CD4-positive, CD25-positive, alpha-beta regulatory T cell (primary cell): ENCODE measurements at places on chromosomes 2 and 18.
A peak's percentile ranks its signal among the peaks of the same experiment; 100 is the strongest.

- no peak for DNase-seq
Observed at GRCh38 chr2:239555571-239555905, 154.7 kb upstream of the HDAC4 start.

DNA sequence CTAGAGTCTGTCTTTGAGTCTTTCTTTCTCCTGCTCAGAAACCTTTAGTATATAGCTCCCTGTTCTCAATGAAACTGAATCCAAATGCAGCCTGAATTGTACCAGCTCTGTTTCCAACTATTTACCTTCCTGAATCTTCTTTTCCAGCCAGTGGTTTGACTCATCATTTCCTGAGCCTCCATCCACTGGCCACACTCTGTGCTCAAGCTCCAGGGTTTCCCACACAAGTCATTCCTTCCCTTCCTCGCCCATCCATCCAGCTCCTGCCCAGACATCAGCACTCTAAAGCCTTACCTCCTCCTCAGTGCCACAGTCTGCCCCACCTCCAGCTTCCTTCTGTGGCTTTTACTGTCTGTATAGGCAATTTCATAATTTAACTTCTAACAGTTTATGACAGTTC, 233.6 kb upstream of the RASGRP3 start:
- DNase-seq = no peak

GRCh38 chr2:201709049-201709448, 10.6 kb upstream of the MPP4 start:
- DNase-seq = no peak

DNA sequence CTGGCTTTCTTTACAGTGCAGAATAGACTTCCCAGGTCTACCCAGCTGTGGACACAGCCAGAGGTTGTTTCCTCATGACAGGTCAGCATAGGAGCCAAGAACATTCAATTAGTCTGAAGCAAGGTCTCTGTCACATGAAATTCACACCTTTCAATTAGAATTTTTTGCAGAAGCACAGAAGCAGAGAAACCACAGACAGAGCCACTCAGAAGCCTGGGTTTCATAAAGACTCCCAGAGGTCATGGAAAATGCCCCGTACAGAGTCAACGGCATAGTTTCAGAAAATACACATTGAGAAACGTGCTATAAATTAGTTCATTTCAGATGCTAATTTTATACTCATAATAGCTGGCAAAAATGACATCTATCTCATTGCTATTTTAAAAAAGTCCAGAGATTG, 87.0 kb upstream of the TMEM200C start:
- DNase-seq = no peak

- DNase-seq = no peak
Observed at GRCh38 chr2:25337276-25337675, 4.4 kb downstream of the DNMT3A start.

DNA sequence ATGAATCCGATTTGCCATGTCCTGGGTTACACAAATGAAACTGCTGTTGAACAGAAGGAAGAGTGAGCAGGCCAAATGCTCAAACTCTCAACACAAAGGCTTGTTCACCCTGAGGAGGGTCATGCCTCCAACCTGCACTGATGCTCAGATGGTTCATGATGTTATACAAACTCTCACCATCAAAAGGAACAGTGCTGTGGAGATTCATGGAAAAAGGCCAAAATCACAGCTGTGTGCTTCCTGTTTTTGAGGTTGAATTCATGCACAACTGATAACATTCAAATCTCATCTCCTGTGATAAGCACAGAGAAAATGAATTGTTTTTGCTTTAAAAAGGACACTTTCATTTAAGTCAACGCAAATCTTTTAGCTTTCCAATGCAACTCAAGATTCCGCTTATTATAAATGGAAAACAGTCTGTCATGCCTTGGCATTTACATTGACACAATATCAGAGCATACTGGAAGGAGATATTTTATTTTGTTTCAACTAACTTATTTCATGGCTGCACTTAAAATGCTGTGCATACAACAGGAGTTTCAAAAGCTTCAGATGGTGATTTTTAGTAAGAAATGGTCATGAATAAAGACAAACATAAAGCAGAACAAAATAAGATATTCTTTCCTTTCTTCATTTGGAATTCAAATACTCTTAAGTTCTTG, 22.2 kb upstream of the TTN start:
- peak; percentile 60 for DNase-seq

DNA sequence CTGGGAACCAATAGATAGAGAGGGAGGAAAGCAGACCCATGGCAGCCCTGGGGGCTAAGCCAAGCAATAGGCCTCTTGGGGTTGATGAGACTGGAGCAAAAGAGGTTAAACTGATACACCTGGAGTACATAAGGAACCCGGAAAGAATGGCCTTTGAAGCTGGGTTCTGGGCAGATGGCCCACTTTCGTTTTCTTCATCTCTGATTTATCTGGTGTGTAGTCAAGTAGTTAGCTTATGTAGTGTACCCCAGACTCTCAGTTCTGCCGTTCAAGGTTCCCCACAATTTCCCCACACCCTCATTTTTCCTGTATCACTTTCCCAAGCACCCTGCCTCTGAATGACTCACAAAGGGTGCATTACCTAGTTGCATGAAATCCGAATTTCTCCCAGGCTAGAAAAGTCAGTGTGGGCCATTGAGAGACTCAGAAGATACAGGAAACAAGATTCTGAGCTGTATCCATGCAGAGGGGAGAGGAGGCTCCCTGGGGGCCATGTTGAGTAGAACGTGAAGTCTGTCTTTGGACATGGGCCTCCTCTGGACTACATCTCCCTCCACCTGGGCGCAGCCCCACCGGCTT, 235.0 kb downstream of the LOXHD1 start:
- DNase-seq = no peak

DNA sequence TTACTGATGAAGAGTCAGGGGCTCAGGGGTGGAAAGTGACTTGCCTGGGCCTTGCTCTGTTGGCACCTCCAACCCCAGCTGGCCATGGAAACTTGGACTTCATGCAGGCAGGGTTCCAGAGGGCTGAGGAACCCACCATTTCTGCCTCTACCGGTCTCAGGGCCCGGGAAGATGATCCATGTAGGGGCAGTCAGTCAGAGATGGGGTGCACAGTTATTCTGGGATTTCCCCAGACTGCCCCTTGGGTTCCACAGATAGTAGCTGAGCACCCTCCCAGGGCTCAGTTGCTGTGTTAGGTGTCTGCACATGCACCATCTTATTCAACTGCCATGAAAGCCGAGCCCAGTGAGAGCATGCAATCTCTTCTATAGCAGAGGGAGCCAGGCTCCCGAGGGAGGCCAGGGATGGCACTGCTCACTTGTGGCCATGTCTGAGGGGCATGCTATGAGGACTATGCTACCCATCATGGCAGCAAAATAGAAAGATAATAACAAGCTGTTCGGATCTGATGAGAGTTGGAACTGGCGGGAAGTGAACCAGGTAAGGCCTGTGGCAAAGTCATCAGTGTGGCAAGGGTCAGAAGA, 37.3 kb downstream of the RHOB start:
- DNase-seq = no peak

DNA sequence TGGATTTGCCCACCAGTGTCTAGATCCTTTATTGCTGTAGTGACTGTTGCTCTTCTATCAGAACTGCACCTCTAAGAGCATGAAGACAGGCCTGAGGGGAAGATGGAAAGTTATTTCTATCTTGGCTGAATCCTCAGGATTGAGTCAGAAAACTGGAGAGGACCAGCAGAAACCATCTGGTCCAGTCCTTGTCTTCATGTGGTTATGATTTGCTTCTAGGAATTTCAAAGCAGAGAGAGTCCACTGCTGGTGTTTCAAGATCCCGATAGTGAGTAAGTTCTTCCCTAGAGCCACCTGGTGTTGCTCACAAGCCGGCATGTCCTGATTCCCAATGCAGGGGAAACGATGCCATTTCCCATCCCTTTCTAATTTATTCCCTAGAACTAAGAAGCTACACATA, 84.2 kb downstream of the NCKAP5 start:
- DNase-seq = no peak

- DNase-seq = no peak
Observed at GRCh38 chr2:219722276-219722879, 94.9 kb downstream of the SLC4A3 start.

GRCh38 chr2:34738691-34739090, 1139.6 kb upstream of the FAM98A start:
- no peak for DNase-seq

GRCh38 chr2:241862093-241862492, 3.4 kb upstream of the PDCD1 start:
- no peak for DNase-seq

DNA sequence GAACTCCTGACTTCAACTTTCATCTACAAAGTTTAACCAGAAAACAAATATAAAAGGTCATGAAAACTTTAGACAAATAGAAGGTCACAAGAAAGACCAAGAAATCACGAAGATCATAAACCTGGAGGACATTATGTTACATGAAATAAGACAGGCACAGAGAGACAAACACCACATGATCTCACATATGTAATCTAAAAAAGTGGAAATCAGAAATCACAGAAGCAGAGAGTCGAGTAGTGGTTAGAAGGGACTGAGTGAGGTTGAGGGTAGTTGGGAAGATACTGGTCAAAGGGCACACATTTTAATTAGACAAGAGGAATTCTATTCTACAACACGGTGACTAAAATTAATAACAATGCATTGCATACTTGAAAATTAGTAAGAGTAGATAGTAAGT, 1.4 kb downstream of the GCFC2 start:
- peak; percentile 11 for DNase-seq

DNA sequence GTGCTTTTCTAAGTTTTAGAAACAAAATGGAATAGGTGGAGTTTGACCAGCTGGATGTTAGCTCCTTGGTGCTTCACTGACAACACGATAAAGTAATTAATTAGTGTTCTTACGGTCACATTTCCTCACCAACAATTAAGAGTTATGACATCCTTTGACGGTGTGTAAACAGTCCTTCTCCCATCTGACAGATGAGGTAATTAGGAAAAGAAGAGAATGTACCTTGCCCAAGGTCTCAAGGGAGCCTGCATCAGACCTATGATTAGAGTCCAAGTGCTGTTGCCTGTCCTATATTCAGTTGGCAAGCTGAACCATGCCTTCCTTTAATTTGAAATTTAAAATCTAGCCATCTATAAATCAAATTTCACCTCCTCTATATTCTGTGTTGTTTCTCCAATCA, 48.3 kb upstream of the STK17B start:
- DNase-seq = no peak

DNA sequence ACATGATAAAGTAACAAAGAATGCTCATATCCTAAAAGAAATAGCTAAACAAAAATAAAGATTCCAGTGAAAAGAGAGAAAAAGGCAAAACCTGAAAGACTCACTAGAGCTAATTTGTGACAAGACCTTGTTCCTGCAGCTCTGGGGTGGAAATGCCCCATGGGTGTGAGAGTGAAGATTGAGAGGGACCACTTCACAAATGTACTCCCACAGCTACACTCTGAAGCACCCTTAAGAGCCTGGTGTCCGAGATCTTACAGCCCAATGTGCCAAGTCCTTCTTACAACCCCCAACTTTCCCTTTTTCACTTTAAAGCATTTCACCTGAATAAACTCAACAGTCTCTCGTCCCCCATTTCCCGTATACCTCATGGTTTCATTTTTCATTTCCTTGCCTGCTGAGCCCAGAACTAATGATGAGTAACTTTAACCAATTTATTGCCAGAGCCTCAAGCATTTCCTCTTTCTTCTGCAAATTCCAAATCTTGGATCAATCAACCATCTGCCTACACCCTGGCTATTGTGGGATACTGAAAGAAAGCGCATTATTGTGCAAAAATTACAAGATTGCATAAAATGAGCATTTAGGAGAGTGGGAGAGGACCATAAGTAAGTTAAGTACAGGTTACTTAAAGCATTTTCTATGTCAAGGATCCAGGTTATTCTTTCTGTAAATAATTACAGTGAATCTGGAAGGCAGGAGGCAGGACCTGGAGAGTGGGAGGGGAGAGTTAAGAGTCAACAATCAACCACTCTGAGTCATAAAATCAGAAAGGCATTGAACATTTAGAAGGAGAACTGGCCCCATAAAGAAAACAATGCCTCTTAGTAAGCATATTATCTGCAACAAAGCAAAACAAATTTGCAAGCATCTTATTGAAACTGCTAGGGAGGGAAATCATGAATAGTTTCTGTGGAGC, 804.4 kb upstream of the CELF4 start:
- DNase-seq = peak; percentile 2

GRCh38 chr2:76478266-76479035, 767.7 kb upstream of the GCFC2 start:
- no peak for DNase-seq

- no peak for DNase-seq
Observed at GRCh38 chr2:200788121-200788718, 23.5 kb upstream of the BZW1 start.

- no peak for DNase-seq
Observed at GRCh38 chr2:160490733-160491685, 2.6 kb downstream of the RBMS1 start.

GRCh38 chr2:8370258-8370802, 311.5 kb upstream of the ID2 start:
- DNase-seq = no peak

DNA sequence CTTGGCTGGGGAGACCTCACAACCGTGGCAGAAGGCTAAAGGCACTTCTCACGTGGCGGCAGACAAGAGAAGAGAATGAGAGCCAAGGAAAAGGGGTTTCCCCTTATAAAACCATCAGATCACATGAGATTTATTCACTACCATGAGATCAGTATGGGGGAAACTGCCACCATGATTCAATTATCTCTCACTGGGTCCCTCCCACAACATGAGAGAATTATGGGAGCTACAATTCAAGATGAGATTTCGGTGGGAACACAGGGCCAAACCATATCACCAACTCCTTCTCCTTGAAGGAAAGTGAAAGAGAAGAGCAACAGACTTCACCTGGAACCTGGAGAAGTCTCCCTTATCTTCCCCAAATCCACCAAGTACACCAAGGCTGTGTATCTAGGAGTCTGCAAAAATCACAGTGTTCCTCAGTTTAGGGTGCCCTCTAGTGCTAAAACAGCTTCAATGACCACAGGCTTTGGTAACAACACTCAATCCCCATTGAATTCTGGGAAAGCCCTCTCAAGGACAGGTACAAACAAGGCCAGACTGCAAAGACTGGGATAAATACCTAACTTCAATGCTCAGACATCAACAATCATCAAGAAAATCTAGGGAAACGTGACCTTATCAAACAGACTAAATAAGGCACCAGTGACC, 148.8 kb upstream of the SRD5A2 start:
- DNase-seq = no peak

DNA sequence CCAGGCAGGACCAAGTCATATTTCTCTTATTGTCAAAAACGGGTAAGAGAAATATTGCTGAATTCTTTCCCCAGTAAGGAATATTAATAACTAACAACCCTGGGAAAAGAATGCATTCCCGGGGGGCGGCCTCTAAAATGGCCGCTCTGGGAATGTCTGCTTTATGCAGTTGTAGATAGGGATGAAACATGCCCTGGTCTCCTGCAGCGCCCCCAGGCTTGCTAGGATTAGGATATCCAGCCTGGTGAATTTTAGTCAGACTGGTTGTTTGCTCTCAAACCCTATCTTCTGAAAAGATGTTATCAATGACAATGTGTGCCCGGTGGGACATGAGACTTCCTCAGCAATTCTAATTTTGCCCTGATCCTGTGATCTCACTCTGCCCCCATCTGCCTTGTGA, 448.1 kb downstream of the PTH2R start:
- DNase-seq = no peak
